ENCODE measurements at places on chromosomes 13 and 19. TPM values are rescaled to one million over a fixed set of nuclear protein-coding genes. Genes with fewer than 3 reads are reported as not detected.

DNA sequence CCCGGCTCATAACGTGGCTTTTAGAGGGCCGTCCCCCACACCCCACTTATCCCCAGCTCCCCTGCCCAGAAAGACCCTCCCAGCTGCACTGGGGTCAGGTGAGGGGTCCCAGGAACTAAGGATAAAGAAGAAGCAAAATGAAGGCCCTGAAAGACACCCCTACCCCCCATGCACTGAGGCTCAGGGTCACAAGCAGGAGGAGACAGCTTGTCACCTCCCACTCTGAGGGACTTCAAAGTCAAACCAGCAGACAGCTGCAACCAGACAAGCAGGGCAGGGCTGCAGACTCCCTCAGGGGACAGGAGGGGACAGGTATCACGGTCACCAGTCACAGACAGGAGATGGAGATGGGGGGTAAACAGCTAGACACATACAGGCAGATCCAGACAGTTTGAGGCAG is 6.1 kb upstream of the NANOS3 start:
- DNase-seq = no peak

- DNase-seq = no peak
Observed at GRCh38 chr19:10839114-10840050, 3.4 kb upstream of the TMED1 start.

GIPR gene
- total RNA-seq = not detected

OPA3 gene
- total RNA-seq = 16.1 TPM

DNA sequence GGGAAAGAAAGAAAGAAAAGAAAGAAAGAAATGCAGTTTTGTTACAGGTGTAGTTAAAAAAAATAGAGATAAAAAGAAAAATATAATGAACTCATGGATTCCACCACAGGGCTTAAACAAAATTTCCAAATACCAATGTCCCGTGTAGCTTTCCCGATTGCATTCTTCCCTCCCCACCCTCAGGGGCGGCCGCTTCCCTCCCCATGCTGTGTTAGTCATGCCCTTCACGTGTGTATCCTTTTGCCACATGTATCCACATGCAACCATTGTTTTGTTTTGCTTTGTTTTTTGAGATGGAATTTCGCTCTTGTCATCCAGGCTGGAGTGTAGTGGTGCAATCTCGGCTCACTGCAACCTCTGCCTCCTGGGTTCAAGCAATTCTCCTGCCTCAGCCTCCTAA is 3.6 kb upstream of the KMT5C start:
- no peak for DNase-seq

DNA sequence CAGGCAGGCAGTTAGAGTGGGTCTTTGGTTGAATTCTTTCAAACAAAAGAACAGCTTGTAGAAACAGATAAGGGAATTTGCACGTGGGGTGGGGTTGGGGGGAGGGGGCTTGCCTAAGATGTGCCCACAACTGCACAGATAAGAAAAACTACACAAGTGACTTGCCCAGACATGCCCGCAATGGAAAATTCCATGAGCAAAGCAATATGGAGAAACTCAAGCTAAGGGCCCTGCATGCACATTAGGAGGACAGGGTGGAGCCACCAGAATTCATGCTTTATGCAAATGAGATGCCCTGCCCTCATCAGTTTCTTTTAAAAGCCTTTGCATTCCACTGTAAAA is 755.6 kb upstream of the MIR17HG start:
- no peak for DNase-seq

GRCh38 chr13:74145249-74145975 is 11.2 kb upstream of the KLF12 start:
- DNase-seq = no peak

- peak; percentile 30 for DNase-seq
Observed at GRCh38 chr19:54653181-54653809, 9.5 kb upstream of the LILRB4 start.

DNA sequence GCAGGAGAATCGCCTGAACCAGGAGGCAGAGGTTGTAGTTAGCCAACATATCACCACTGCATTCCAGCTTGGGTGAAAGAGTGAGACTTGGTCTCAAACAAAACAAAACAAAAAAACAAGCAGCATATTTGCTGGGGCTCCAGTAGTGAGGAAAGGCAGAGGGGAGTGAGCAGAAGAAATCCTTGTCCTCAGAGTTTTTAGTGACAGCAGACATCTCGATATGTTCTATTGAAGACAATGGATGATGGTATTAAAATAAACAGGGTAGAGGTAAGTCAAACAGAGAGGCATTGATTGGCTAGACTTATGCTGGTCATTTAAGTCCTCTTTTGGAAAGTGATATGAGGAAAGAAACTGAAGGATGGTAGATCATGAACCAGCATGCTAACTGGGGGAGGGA is 19.0 kb downstream of the NLRP7 start:
- DNase-seq = no peak

- peak; percentile 42 for DNase-seq
Observed at GRCh38 chr19:17775245-17775927, 19.6 kb upstream of the B3GNT3 start.

DNA sequence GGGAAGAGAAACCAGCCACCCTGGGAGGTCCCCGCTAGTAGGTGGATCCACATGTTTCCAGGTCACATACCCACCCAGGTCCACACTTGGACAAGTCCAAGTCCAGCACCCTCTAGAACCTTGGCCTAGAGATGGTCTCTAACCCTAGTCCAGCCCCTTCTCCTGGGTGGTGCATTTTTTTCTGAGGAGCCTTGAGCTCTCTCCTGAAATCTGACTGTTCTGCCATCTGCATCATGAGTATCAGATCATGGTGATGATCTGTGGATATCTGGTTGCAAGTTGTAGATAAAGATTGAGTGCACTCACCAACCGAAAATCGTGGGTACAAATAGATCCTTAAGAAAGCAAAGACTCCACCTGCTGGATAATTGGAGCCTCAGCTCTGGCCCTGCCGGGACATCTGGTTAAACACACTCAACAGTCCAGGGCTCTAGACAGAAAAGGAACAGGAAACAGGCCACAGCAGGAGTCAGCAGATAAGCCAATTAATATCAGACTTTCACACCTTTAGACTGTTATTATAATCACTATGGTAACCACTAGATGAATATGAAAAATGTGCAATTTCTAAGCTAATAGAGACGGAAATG is 41.1 kb downstream of the GPR12 start:
- peak; percentile 7 for DNase-seq
